ENCODE measurements at places on chromosomes 7 and 10. TPM values are rescaled to one million over a fixed set of nuclear protein-coding genes. Genes with fewer than 3 reads are reported as not detected.

DNA sequence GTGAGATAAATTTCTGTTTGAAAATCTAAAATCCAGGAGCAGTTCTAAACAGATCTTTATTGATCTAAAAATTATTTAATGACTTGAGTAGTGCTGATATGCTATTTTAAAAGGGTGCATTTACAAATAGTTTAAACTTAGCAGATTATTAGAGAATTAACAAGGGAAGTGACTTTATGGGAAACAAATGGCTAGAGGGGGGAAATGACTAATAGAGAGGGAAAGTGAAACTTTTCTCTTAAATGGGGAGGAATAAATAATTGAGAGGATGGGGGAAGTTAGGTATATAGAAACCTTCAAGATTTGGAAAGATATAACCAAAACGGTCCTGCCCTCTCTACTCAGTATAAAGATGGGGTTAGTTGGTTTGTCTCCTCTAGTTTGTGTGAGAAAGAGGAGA is 90.1 kb upstream of the ARMC3 start:
- no peaks in the 10 kb centered on the region for H3K27me3 ChIP-seq
- H3K4me3 ChIP-seq, result no peak overlapping the region
- no peaks in the 10 kb centered on the region for H3K36me3 ChIP-seq
- DNase-seq, result no peak

Gene CYP2C9
- total RNA-seq, result 0.20 TPM

Gene PDGFA
- 57.1 TPM for total RNA-seq

Gene IKZF1
- 41.4 TPM for total RNA-seq

Gene ASB4
- total RNA-seq, result 0.49 TPM

DNA sequence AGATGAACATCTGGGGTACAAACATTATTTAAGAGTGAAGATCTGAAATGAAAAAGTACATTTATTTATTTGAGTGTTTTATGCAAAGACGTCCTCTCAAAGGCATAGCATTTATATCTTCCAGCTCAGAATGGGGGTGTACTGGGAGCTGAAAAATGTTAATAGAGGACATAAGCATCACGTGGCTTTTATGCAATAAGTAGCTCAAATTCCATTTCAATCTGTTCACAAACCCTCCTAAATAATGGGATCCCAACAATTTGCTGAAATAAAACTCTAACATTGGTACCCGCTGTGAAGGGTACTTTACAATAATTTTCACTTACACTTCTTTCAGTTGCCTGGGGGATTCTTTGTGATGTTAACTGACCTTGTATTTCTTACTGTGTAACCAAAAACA is 172.0 kb downstream of the TAX1BP1 start:
- H3K4me3 ChIP-seq, result no peak overlapping the region
- H3K36me3 ChIP-seq, result no peaks in the 10 kb centered on the region

DNA sequence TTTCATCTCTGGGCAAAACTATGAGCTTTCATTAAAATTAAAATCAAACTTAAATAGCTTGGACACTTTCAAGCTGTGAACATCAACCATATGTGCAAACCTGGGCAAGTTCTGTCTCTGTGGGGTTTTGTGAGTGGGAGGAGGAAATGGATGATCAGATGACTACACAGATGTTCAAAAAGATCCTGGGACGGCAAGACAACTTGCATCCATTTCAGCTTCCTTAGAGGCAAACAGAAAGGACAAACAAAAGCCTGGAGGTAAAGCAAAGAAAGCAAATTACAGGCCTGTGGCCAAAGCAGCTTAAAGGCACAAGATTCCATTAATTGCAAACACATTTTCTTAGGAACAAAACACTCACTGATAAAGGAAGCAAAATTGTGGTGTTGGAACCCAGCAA is 222.2 kb downstream of the NEBL start:
- no peak for DNase-seq
- no peak overlapping the region for H3K27ac ChIP-seq
- H3K27me3 ChIP-seq, result no peaks in the 10 kb centered on the region
- H3K36me3 ChIP-seq, result no peaks in the 10 kb centered on the region
- no peaks in the 10 kb centered on the region for H3K4me1 ChIP-seq

GRCh38 chr10:122164023-122164601 is 107.0 kb upstream of the BTBD16 start:
- H3K36me3 ChIP-seq, result peaks cover 13% of the 10 kb centered on the region
- peak; percentile 61 for DNase-seq
- H3K4me3 ChIP-seq, result peak overlapping the region; percentile 30
- H3K27ac ChIP-seq, result no peak overlapping the region

GRCh38 chr7:5422396-5423305 is 983 bp downstream of the TNRC18 start:
- peak overlapping the region; percentile 97 for H3K27ac ChIP-seq
- no peaks in the 10 kb centered on the region for H3K36me3 ChIP-seq
- H3K4me3 ChIP-seq, result peak overlapping the region; percentile 83
- H3K27me3 ChIP-seq, result no peaks in the 10 kb centered on the region
- H3K4me1 ChIP-seq, result peaks cover 20% of the 10 kb centered on the region
- peak; percentile 73 for DNase-seq

GRCh38 chr10:114607358-114607998 is 50.6 kb downstream of the ABLIM1 start:
- no peaks in the 10 kb centered on the region for H3K27me3 ChIP-seq
- peaks cover 15% of the 10 kb centered on the region for H3K4me1 ChIP-seq
- DNase-seq, result no peak
- no peak overlapping the region for H3K4me3 ChIP-seq
- H3K36me3 ChIP-seq, result no peaks in the 10 kb centered on the region
- no peak overlapping the region for H3K27ac ChIP-seq

DNA sequence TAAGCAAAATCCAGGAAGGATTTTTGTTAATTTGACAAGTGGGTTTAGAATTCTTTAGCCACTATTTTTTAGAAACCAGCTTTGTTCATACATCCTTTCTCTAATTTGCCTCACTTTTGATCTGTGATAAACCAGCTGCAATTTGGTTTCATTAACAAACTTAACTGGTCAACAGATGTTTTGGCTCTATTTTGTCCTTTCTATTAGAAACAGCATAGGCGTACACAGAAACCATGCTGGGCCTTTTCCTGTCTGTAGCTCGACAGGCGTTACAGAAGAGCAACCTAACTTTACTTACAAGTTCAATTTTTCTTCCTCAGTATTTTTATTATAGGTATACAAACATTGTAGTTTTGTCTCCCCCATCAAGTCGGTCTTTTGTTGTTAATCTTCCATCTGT is 28.2 kb downstream of the KAT6B start:
- H3K36me3 ChIP-seq, result no peaks in the 10 kb centered on the region
- no peak overlapping the region for H3K27ac ChIP-seq
- DNase-seq, result no peak
- H3K4me1 ChIP-seq, result peaks cover 43% of the 10 kb centered on the region
- no peak overlapping the region for H3K4me3 ChIP-seq

DNA sequence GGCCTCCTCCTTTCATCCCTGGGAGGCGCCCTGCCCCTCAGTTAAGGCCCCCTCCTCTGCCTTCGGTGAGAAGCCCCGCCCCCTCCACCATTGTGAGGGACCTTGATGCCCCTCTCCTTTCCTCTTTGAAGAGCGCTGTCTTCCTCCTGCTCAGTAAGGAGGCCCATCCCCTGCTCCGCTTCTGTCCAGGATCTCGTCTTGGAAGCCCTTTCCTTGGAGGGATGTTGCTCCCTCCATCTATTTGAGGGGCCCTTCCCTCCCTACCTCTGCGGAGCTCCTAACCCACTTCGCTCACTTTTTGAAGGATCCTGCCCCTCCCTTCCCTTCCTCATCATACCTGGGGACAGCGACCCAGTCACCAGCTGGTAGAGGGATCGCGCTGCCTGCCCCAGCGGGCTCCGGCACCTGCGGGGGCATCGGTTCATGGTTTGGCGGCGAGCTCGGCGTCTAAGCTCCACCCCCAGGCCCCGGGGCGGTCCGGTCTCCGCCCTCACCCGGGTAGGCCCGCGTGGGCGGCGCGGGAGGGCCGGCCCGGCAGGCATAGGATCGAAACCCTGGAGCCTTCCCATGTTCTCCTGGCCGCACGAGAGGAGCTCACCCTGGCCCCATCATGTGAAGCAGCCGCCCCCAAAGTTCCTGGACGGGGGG is 4.1 kb downstream of the KCNIP2 start:
- H3K4me1 ChIP-seq, result peaks cover 20% of the 10 kb centered on the region
- no peaks in the 10 kb centered on the region for H3K27me3 ChIP-seq

DNA sequence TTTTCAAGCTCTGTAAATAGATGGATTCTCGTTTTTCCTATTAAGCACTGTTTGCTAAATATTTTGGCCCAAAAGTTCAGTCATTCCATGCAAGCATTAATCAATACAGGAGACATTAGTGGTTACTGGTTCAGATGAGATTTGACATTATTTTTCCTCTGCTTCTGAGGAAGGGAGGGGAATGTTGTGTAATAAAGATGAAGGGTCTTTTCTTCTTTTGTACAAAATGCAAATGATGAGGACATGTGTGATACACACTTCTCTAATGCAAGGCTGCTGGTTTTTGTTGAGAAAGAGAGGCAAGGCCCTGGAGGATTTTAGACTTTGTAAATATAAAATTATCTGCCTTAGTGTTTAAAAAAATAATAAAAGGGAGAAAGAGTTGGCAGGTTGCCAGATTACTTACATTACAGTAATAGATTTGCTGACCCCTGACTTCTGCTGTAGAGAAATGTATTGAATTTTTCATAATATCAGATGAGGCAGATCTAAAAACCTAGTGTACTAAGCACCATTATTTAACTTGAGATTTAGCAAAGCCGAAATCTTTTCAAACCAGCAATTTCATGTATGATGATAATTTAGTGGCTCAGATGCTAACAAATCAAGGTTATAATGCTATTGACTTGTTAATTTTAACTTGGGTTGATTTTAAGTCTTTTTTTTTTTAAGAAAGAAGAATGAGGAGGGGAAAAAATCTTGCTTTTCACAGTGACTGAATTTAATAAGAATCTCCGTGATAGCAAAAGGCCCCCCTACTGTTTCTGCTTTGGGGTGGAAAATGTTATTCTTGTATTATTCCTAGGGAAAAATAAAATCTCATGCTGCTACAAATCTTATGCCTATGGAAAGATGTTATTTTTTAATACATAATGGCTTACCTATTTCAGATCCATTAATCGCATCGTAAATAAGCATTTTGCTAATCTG is 180.1 kb downstream of the ARID5B start:
- no peaks in the 10 kb centered on the region for H3K27me3 ChIP-seq
- peaks cover 50% of the 10 kb centered on the region for H3K4me1 ChIP-seq
- peak overlapping the region; percentile 78 for H3K27ac ChIP-seq
- DNase-seq, result no peak

Gene SH2B2
- total RNA-seq, result 13.2 TPM

DNA sequence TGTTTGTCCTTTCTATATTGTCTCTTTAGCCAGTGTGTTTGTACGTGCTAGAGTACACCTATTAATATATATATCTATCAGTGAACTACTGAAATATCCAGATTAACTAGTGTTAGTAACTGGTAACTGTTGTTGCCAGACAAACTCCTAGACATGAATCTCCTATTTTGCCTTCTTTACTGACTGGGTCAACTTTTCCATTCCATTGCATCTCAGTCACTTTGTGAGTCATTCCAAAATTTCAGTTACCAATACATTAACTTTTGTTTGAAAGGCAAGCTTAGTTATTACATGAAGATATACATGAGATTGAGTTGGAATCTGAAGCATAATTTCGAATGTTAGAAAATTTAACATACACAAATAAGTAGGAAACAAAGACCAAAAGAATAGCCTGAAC is 51.4 kb downstream of the BTAF1 start:
- H3K36me3 ChIP-seq, result peaks cover 30% of the 10 kb centered on the region
- no peak overlapping the region for H3K4me3 ChIP-seq
- no peaks in the 10 kb centered on the region for H3K4me1 ChIP-seq
- no peak overlapping the region for H3K27ac ChIP-seq
- no peaks in the 10 kb centered on the region for H3K27me3 ChIP-seq
- no peak for DNase-seq

- H3K36me3 ChIP-seq, result peaks cover 12% of the 10 kb centered on the region
- DNase-seq, result no peak
- no peak overlapping the region for H3K27ac ChIP-seq
- no peak overlapping the region for H3K4me3 ChIP-seq
- no peaks in the 10 kb centered on the region for H3K4me1 ChIP-seq
Observed at GRCh38 chr7:112001091-112001826, 204.9 kb downstream of the DOCK4 start.

DNA sequence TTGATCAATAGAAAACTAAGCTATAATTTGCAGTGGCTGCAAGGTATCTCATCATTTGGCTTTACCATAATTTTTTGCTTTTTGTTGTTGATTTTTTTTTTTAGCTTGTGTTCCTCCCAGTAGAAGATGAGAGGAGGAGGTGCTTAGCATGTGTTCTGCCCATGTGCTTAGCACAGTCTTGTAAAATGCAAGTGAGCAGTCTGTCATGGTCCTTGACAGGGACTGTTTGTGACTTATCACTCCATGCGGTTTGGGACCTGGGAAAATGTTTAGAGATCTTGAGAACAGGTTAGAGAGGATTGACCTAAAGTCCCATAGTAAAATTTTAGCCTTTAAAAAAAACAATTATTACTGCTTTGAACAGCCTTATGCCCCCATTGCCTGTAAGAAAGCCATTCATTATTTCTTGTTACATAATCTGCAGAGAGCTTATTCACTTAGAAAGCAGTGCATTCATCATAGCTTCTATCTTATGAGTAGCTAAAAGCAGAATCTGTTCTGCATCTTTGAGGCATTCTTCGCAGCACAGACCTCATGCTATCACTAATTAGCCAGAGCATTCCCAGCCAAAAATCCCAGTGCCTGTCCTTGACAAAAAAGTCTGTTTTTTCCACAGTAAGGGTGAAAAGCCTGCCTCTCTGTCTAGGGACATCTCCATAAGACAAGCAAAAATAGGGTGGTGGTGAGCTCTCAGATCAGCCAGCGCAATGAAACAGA is 748.7 kb upstream of the GALNT17 start:
- H3K4me3 ChIP-seq, result no peak overlapping the region
- no peaks in the 10 kb centered on the region for H3K36me3 ChIP-seq
- no peak for DNase-seq

DNA sequence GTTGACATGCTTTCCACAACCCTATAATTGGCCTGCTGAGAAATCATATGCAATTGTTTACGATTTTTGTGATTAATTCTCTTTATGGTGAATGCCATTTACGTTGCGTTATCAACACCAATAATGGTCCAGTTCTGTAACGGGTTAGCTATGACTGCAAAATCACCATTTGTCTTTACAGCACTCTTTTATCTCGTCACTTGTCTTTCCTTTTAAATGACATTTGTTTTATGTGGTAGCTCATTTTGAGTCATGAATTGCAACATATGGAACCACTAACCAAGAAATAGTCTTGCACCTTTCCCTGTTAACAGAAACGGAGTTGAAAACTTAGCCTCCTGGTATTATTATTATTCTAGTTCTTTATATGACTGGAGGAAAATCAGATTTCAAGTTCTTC is 3.1 kb upstream of the KIAA1217 start:
- H3K36me3 ChIP-seq, result no peaks in the 10 kb centered on the region
- H3K27me3 ChIP-seq, result no peaks in the 10 kb centered on the region
- no peak overlapping the region for H3K27ac ChIP-seq
- no peak for DNase-seq
- peaks cover 10% of the 10 kb centered on the region for H3K4me1 ChIP-seq
